ENCODE measurements at places on chromosomes 4 and X.

GRCh38 chr4:105520819-105521790, 31.3 kb upstream of the ARHGEF38 start:
- DNase-seq = no peak

DNA sequence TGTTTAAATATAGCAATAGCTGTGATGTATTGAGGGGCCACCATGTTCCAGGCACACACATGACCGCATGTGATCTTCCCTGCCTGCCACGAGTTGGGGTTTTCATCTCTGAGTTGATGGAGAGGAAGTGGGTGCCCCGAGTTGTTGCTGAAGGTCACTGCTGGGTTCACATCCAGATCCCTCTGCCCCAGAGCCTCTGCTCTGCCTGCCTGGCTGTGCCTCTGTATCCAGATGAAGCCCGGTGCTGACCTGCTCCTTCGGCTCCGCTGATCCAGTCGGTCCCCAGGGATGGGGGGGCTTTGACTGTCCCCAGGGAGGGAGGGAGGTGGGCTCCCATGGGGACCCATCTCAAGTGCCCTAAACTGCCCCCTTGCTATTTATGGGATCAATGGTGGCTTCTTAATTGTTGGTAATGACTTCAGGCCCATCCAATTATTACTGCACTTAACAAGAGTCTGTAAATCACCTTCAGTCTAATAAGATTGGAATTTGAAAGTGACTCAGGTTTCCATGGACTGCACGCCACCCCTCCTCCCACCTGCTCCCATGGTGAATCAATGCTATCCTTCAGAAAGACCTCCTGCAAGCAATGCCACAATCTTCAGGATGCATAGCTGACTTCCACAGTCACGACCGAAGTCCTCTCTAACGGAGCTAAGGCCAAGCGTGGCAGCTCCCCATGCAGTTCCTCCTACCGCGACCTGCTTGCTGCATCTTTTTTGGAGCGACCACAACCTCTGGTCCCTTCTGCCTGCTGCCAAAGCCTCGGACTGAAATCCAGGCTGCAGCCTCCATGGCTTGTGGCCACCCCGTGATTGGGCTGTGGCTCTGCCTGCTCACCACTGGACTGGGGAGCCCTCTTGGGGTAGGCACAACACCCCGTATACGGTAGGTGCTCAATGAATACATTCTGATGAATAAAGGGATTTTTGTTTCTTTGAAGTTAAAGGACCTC, 73.1 kb downstream of the CPZ start:
- no peak for DNase-seq

DNA sequence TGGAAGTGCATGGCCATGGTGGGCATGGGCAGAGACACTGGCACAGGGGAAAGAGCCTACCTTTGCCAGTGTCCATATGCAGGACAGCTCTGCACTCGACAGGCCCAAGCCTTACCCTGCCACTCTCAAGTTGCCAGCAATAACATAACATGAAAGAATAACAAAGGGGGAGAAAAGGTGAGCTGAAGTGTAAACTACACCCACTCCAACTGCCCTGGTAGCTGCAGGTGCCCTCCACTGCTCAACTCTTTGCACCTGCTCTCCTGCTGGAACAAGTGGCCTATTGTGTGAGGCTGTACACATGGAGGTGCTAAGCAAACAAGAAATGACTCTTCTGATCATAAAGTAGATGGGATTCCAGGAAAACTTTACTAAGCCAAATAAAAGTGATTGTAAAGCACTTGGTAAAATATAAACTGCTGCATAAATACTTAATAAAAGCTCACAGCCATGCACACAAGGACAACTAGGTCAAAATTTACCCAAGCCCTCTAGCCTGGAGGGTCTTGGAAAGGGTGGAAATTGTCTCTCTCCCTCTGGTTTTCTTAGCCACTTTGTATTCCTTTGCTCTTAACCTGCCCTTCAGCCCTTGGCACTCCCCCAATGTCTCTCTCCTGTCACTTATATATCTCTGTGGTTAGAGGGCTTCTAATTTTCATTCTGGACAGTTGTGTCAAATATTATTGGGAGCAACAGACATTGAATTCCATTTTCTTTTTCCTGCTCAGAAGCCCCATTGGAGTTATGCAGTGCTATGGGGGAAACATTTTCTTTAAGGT, 261.2 kb upstream of the GPC4 start:
- no peak for DNase-seq

- DNase-seq = no peak
Measured at GRCh38 chr4:15066140-15066539, 63.9 kb downstream of the CPEB2 start.

DNA sequence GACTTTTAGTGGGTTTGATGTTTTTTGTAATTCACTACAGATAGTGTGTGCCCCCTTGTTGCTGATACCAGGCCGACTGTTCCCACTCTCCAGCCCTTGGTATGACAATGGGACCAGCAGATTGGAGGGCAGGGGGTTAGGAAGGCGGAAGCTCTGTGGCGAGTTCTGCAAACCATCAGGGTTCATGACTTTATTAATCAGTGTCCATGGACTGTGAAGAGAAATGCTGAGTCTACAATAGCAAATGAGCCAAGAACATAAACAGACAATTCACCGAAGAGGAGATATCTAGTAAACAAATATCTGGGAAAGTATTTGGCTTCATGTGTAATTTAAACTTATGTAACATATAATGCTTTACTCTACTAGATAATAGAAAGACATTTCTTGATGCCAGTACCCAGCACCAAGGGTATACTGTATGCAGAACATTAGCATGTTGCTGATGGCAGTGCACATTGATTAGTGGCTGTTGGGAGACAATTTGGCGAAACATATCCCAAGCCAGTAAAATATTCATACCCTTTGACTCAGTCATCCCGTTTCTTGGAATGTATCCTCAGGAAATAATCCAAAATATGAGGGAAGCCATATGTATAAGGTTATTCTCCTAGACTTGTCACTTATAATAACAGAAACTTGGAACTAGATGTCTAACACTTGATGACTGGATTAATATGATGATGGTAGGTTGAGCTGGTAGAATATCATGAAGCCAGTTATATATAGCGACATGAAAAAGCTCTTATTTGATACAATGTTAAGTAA, 169.4 kb downstream of the PTTG2 start:
- no peak for DNase-seq

GRCh38 chr4:2792396-2792710, 532 bp upstream of the SH3BP2 start:
- no peak for DNase-seq

DNA sequence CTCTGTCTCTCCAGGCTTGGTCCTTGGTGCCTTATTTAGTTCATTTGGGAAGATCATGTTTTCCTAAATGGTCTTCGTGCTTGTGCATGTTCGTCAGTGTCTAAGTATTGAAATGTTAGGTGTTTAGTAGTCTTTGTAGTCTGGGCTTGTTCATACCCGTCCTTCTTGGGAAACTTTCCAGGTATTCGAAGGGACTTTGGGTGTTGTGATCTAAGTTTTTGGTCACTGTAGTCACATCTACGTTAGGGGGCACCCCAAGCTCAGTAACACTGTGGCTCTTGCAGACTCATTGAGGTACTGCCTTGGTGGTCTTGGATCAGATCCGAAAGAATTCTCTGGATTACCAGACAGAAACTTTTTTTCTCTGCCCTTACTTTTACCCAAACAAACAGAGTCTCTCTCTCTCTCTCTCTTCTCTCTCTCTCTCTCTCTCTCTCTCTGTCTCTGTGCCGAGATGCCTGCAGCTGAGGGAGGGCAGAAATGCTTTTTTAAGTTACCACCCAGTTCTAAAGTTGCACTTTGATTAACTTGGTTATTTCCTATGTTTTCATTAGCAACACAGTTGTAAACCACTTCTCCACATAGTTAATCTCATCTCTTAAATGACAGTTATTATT, 67.6 kb upstream of the SLC7A3 start:
- no peak for DNase-seq

DNA sequence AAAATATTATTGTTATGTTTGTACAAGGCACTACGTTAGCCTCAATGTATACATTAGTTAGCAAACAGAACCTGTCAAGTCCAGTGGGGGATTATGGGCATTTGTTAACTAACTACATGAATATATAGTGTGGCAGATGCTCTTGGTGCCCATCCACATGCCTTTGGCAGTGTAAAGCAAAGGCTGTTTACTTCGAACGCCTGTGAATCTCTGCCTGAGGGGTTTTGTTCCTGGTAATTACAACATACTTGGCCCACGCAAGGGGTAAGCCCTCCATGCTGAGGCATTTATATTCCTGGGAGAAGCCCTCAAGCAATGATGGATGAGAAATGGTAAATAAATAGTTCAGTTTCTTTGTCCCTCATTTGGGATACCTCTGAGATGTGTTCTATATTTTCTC, 119.7 kb downstream of the IL1RAPL1 start:
- no peak for DNase-seq

DNA sequence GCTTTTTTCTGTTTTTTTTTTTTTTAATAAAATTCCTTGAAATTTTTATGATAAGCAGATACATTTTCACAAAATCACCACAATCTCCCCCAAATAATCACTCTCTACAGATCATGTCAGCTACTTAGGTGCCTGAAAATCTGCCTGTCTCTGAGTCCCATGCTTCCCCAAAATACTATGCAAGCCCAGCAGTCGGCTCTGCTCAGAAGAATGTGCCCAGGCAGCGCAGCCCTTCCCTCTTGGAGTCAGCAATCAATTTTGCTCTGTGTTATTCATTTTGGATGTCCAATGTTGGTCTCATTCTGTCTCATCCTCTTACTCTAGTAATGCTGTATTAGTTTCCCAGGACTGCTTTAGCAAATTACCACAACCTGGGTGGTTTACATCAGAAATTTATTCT, 24.9 kb upstream of the C1QTNF7 start:
- no peak for DNase-seq

- no peak for DNase-seq
Measured at GRCh38 chr4:1868293-1868692, 2.9 kb upstream of the NSD2 start.
